Muscle of leg (tissue), 16 donors: ENCODE measurements at places on chromosomes 12 and 14. TPM values are rescaled to one million over a fixed set of nuclear protein-coding genes. Genes with fewer than 3 reads are reported as not detected.

Gene TGFB3
- 106 TPM for polyA plus RNA-seq

Gene CTSG
- polyA plus RNA-seq, result 1.0 TPM

Gene KCNMB4
- 21.8 TPM for polyA plus RNA-seq

Gene OAS3
- 6.6 TPM for polyA plus RNA-seq

GRCh38 chr14:60915781-60916180 is 65.1 kb downstream of the TRMT5 start:
- no peaks in the 10 kb centered on the region for H3K27me3 ChIP-seq
- peak; percentile 22 for DNase-seq
- H3K27ac ChIP-seq, result no peak overlapping the region
- H3K4me3 ChIP-seq, result no peak overlapping the region

DNA sequence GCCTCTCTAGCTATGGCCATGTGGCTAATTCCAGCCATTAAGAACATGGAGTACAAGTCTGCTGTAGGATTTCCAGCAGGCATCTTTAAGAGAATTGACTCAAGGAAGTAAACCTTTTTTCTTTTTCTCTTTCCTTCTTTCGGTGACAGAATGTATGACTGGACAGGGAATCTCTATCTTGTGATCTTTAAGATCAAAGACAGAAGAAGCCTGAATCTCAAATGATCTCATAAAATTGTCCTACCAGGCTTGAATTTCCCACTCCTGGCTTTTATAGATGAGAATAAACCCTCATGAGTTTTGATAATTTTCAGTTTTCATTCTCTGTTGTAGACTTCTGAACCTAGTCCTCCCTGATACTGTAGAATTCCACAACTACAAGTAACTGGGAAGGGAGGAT is 11.4 kb downstream of the DUSP6 start:
- no peak overlapping the region for H3K27ac ChIP-seq
- H3K4me1 ChIP-seq, result peaks cover 15% of the 10 kb centered on the region
- no peaks in the 10 kb centered on the region for H3K27me3 ChIP-seq
- no peak overlapping the region for H3K4me3 ChIP-seq
- no peak for DNase-seq
- H3K36me3 ChIP-seq, result no peaks in the 10 kb centered on the region

GRCh38 chr12:41983394-41983793 is 161.3 kb downstream of the GXYLT1 start:
- no peaks in the 10 kb centered on the region for H3K36me3 ChIP-seq
- H3K27ac ChIP-seq, result no peak overlapping the region
- no peak for DNase-seq
- no peak overlapping the region for H3K4me3 ChIP-seq
- H3K27me3 ChIP-seq, result no peaks in the 10 kb centered on the region

GRCh38 chr12:62606654-62607053 is 140.0 kb downstream of the MON2 start:
- H3K36me3 ChIP-seq, result peaks cover 3% of the 10 kb centered on the region
- no peak overlapping the region for H3K4me3 ChIP-seq
- peaks cover 4% of the 10 kb centered on the region for H3K4me1 ChIP-seq
- DNase-seq, result no peak

DNA sequence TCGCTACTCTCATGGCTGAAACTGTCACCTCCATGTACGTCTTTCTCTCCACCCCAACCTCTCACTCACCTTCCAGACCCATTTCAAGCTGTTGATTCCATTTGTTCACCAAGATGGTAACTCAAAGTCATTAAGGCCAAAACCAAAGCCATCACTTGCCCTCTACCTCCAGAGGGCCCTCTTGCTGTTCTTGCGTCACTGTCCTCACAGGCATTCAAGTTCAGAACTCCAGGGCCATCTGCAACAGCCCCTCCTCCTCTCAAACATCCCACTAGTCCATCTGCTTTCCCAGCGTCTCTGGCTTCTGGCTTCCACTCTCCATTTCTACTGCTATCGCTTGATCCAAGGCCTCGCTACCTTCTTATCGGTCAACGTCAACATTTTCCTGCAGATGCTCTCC is 74.5 kb downstream of the VWF start:
- H3K27me3 ChIP-seq, result no peaks in the 10 kb centered on the region
- H3K4me3 ChIP-seq, result no peak overlapping the region
- H3K27ac ChIP-seq, result no peak overlapping the region
- H3K4me1 ChIP-seq, result no peaks in the 10 kb centered on the region
- no peaks in the 10 kb centered on the region for H3K36me3 ChIP-seq
